ENCODE measurements at places on chromosomes 3 and 15. TPM values are rescaled to one million over a fixed set of nuclear protein-coding genes. Genes with fewer than 3 reads are reported as not detected.

Gene C3orf49
- not detected for total RNA-seq

DNA sequence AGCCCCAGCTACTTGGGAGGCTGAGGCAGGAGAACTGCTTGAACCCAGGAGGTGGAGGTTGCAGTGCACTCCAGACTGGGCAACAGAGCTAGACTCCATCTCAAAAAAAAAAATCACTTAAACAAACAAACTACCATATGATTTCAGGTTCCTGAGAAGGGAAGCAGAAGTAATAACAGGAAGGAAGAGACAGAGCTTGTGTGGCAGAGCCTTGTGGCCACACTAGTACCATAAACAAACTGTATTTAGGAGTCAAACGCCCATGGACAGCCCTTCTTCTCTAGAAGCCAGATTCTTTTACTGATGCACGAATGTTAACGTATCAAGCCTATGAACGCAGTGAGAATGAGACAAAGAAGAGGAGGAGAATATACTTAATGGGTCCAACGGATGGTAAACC, 12.0 kb downstream of the MTMR10 start:
- DNase-seq: no peak

DNA sequence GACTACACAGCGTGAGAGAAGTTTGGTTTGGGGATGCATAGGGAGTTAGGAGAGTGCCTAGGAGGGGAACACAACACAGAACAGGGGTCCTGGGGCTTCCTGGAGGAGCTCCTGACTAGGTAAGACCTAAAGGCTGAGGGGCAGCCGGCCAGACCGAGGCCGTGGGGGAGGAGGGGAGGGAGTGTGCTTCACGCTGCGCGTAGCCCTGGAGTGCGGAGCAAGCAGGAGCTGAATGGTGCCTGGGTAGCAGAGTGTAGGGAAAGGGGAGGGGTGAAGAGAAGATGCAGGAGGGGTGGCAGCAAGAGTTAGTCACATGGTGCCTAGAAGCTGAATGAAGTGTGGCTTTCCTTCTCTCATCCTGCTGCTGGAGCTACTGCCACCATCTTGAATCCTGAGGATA, 32.4 kb upstream of the HHATL start:
- no peak for DNase-seq

Gene FAM219B
- total RNA-seq: 42.6 TPM

Gene ABI3BP
- 7.3 TPM for total RNA-seq

GRCh38 chr15:71091601-71092000, 23.7 kb upstream of the THSD4 start:
- DNase-seq: no peak

- no peak for DNase-seq
Observed at GRCh38 chr3:11668243-11669235, 24.8 kb upstream of the VGLL4 start.

DNA sequence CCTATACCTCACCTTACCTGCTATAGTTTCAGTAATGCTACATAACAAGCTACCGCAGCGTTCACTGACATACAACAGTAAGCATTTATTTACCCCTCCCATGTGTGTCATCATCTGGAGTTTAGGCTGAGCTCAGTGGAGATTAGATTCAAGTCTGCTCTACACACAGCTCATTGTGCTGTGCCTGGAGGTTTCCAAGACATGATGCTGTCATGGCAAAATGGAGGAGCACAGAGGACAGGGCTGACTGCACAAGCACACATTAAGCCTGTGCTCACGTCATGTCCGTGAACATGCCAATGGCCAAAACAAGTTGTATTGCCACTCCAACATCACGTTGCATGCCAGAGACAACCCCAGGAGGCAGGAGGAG, 333.8 kb upstream of the TRIM42 start:
- no peak for DNase-seq

- no peak for DNase-seq
Observed at GRCh38 chr15:67145710-67146109, 80.3 kb downstream of the SMAD3 start.

Gene MDFIC2
- total RNA-seq: not detected

- no peak for DNase-seq
Observed at GRCh38 chr15:79372428-79372827, 59.7 kb upstream of the MINAR1 start.

GRCh38 chr15:78000091-78000926, 77.2 kb downstream of the TBC1D2B start:
- no peak for DNase-seq

Gene PDZRN3
- not detected for total RNA-seq

DNA sequence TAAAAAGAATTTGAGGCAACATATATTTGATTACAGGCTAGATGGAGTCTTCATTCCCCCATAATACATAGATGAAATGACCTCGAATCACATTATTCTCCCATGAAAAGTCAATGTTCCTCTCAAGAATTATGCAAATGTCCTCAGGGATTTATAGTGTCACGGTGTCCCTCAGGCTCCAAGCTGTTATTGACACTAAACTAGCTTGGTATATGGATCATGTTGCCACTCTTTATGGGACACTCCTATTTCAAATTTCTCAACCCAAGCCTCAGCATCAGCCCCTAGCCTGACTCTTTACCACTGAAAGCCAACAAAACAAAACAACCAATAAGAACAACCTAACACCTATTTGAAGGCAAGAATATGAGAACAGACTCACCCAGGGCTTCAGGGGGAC, 139.8 kb downstream of the TPRG1 start:
- DNase-seq: no peak

DNA sequence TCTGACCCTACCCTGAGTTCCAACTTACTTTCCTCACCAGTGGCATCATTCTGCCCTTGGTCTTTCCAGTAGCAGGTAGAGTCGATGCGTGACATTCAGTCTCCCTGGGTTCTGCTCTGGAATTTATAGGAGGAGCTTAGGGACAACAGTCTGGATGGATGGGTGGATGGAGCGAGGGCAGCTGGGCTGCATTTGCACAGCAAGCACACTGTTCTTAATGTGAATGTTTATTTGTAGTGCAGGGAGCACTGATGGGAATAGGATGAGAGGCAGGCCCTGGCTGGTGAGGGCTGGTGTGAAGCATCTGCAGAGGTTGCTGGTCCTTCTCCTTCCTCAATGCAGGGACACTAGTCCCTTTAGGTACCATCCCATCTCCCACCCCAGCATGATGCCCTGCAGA, 176.2 kb downstream of the EPHB1 start:
- DNase-seq: no peak

Gene GXYLT2
- 4.8 TPM for total RNA-seq

DNA sequence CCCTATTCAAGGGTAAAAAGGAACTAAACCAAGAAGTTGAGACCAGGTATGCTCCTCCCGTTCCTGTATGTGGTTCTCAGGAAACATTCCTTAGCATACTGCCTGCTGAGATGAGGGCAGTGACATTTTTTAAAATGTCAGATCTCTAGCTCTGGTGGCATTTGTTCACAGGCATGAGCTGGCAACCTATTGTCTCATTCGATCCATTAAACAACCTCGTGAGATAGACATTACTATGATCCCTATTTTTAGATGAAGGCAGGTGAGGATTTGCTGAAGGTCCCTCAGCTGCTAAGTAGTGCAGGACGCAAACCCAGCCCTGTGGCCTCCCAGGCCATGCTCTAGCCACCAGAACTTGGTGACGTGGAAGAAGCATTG, 74.9 kb downstream of the SIDT1 start:
- DNase-seq: no peak

Gene FBXO40
- not detected for total RNA-seq

DNA sequence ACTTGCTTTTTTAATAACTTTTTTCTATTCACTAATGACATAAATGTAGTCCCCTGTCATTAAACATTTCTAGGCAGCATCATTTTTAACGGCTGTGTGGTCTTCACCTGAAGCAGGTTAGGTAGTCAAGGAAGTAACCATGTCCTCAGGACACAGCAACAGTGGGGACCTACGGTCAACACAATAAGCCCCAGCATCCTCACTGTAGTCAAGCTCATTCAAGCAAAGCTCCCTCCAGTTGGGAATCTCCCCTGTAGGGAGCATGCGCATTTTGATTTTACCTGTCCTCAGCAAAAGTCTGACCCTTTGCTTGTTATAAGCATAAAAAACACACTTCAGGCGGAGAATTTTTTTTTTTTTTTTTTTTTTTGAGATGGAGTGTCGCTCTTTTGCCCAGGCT, 151.4 kb downstream of the SHQ1 start:
- DNase-seq: no peak

Gene NPAP1
- not detected for total RNA-seq

- DNase-seq: no peak
Observed at GRCh38 chr3:127170814-127171213, 22.1 kb upstream of the PRR23E start.

Gene ST8SIA2
- total RNA-seq: 1.6 TPM

- DNase-seq: peak; percentile 93
Observed at GRCh38 chr3:32414522-32415202, 23.0 kb downstream of the CMTM7 start.

DNA sequence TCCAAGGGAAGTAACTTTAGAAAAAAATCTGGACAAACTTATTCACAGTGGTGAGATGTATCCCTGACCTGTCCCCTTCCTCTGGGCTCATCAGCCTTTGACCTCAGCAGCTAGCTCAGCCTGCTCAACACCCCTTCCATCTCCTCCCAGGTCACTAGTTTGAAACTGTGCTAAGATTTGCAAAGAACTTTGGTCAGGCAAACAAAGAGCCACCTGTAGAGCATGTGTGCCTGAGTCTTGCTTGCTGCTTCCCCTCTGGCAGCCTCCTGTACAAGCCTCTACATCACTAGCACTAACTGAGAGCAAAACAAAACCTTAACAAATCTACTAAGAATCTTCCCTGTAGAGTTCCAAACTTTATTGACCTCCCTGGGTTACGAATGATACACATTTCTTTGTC, 43.9 kb downstream of the NR1I2 start:
- DNase-seq: no peak

Gene GABRR3
- not detected for total RNA-seq

- no peak for DNase-seq
Observed at GRCh38 chr15:65303687-65304380, 643 bp upstream of the RNU5B-1 start.

GRCh38 chr3:4504340-4505261, 11.5 kb downstream of the ITPR1 start:
- DNase-seq: no peak

Gene BCHE
- 29.1 TPM for total RNA-seq

Gene SLC6A1
- total RNA-seq: not detected

Gene RTP1
- total RNA-seq: not detected

Gene LDHAL6B
- not detected for total RNA-seq

Gene TM6SF1
- total RNA-seq: 38.0 TPM

GRCh38 chr3:183018421-183019192, 38.3 kb upstream of the DCUN1D1 start:
- no peak for DNase-seq

Gene C3orf70
- 2.4 TPM for total RNA-seq

- no peak for DNase-seq
Observed at GRCh38 chr3:189629803-189630455, 1.3 kb upstream of the TP63 start.

Gene PAQR9
- not detected for total RNA-seq

Gene TGM4
- not detected for total RNA-seq

DNA sequence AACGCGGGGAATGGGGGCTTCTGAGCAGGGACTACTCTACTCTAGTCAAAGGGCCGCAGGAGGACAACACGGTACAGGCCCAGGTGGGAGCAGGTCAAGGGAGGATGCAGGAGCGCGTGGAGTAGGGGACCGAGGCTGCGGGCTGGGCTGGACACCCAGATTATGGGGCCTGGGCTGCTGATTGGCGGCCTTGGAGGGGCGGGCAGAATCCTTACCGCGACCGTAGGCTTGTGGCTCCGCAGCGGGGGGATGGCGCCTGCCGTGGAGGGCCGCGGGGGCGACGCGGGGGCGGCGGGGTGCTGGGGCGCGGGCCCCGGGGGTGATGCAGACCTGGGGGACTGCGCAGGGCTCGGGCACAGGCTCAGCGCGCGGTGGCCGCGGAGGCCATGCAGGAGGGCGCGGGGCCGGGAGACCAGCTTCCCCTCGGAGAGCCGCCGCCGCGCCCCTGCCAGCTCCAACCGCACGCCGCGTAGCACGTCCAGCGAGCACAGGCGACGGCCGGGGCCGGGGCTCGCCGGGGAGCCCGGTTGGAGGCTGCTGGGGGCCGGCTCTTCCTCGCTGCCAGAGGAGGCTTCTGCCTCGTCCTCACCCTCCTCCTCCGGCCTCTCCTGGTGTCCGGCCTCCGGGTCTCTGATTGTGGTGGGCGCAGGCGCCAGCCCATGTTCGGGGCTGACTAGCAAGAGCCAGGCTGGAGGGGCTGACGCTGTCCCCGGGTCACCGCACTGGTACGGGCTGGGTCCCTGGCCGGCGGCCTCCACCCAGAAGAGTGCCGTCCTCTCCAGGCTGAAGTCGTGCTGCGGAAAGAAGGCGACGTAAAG, 12.9 kb downstream of the UBAP1L start:
- DNase-seq: no peak

Gene EPHB1
- total RNA-seq: 11.0 TPM

Gene PARP9
- 20.5 TPM for total RNA-seq

Gene NEO1
- 2.7 TPM for total RNA-seq

Data from glomerular endothelial cell (primary cell).